ENCODE measurements at places on chromosomes 6 and 20.

DNA sequence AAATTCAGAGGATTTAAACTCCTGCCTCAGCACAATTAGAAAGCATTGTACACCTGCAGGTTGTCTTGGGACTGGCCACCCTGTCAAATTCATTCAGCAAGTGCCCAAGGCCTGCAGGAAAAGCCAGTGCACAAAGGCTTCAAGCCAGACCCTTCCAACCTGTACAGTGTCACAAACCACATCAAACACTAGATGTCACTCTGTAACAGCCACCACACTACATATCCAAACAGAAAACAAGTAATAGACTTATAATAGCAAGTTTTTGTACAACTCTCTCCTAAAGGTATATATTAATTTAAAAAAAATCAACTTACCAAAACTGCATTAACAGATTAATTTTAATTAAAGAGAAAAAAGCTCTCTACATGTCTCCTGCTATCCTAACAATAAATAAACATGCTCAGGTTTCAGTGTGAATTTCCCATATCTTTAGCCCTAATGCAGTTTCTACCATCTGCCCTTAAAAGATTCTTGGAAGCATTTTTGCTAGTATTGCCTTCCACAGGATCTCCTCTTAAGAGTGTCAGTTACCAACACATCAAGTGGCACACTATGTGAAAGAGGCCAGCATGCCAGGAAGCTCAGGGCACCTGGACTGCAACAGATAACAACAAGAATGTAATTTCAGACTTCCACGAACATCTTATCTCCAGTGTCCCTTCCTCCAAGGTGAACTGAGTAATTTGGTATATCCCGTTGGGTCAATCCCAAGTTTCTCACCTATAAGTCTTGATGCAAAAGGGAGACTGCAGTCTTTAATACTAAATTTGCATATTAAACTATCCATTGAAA is 47.5 kb downstream of the RALGAPA2 start:
- DNase-seq, result no peak

GRCh38 chr20:54004445-54004844 is 65.9 kb downstream of the BCAS1 start:
- DNase-seq, result no peak

- peak; percentile 83 for DNase-seq
Measured at GRCh38 chr6:18264219-18264922, at the start of gene DEK. Gene DEK, minus strand, starts transcription at chr6:18264530. Its CDS starts 543 bp downstream, at chr6:18263987.

DNA sequence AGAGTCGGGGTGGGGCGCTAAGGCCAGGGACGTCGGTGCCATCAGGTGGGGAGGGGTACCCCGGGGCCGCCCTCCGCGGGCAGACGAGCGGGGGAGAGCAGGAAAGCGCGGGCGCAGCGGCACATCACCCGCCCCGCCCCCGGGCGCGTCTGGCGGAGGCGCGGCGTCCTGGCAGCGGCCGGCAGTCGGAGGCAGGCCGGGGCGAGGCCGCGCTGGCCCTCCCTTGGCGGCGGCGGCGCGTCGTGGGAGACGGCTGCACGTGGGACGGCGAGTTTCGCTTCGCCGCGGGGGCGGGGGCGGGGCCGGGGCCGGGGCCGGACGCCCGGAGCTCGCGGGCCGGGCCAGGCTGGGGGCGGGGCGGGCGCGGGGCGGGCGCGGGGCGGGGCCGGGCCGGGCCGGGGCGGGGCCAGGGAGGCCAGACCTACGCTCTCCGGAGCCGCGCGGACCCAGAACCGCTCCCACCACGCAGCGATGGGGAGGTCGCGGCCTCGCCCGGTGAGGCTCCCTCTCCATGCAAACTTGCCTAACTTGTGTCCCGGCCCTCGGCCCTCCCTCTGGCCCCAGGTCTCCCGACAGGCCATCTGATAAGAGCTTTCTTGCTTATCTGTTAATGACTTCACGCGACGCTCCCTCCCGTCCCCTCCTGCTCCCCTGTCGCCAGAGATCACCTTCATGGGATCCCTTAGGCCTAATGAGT is 12.5 kb downstream of the ITPR3 start:
- DNase-seq, result no peak

DNA sequence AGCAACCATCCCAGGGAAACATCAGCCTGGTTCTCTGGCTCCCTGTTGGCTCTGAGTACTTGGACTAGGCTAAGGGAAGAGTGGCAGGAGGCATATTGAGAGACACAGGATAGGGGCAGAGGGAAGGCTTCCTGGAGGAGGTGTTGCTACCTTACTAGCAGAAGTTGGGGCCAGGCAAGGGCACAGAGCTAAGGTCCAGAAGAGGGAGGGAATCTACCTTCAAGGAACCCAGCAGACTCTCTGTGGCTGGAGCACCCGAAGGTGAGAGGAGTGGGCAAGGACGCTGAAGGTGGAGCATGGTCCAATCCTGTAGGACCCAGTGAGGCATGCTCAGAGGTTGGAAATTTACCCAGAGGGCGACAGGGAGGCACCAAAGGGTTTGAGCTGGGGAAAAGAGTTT is 191.9 kb downstream of the TFAP2C start:
- no peak for DNase-seq

DNA sequence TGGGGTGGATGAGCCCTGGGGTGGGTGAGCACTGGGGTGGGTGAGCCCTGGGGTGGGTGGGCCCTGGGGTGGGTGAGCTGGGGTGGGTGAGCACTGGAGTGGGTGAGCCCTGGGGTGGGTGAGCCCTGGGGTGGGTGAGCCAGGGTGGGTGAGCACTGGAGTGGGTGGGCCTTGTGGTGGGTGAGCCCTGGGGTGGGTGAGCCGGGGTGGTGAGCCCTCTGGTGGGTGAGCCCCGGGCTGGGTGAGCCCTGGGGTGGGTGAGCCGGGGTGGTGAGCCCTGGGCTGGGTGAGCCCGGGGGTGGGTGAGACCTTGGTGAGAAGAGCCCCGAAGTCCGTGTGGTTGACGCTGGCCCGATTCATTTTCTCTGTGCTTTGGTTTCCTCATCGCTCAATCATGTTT is 18.6 kb downstream of the SMOC2 start:
- no peak for DNase-seq

- no peak for DNase-seq
Measured at GRCh38 chr6:169722362-169723199, 1.7 kb downstream of the PHF10 start.

GRCh38 chr6:41929924-41930323 is 8.6 kb downstream of the BYSL start:
- DNase-seq, result no peak

DNA sequence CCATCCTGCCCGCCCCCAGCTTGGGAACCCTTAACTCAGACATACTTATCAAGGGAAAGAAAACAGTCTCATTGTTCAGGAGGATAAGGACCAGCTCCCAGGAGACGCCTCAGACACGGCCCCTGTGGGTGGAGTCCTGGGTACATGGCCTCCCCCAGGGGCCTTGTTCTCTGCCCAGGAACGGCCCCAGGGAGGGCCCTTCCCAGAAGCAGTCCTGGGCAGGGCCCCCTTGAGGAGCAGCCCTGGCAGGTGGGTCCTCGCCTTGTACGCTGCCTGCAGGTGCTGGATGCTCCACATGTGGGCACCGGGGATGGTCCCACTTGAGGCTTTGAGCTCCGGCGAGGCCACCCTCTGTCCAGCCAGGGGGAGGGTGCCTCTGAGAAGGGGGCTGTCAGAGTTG is 4.5 kb upstream of the GATA5 start:
- DNase-seq, result no peak

DNA sequence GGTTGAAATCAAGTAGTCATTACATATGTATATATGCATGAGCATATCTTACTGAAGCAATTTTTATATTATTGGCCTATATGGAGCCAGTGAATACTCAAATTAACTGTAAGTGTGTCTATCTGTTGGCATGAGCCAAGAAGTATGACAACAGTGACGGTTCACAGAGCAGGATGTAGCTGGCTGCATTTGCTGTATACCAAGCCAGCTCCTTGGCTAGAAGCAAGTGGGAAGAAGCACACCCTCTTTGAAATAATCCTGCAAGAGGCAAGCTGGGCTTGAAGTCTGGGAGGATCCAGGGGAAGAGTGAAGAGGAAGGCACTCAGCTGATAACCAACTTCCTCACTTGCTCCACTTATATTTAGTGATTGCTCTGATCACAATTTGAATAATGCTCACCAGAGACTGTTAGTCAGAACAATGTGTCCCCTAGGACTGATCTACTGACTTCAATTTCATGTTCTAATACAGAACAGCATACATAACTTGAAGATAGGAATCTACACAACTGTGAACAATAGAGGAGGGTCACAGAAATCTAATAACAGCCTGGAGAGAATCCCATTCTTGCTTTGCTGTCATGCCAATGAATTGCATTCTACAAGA is 497.3 kb downstream of the PRKN start:
- no peak for DNase-seq

DNA sequence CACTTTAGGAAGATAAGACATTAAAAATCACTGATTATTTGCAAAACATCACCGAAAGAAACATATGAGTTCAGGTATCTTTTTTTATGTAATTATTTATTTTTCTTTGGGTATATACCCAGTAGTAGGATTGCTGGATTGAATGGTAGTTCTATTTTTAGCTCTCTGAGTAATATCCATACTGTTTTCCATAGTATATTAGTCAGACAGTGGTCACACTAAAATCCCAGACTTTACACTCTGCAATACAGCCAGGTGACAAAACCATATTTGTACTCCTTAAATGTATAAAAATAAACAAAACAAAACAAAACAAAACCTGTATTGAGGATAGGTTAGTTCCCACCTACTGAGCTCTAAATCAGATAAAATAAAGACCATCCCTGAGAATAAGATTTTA is 1024.3 kb upstream of the EYS start:
- no peak for DNase-seq

DNA sequence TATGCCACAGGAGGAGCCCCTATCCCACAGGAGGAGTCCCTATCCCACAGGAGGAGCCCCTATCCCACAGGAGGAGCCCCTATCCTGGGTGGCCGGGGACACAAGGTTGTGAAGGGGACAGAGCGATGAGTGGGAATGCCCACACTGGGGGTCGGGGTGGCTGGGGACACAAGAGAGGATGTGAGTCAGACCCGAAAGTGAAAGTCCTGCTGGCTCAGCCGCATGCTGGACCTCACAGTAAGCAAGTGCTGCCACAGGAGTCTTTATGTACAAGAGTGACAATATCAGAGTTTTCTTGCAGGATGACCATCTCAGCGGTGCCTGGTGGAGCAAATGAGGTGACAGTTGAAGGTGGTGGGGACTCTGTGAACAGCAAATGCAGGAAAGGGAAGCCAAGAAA is 93.7 kb downstream of the PSMB1 start:
- DNase-seq, result no peak

DNA sequence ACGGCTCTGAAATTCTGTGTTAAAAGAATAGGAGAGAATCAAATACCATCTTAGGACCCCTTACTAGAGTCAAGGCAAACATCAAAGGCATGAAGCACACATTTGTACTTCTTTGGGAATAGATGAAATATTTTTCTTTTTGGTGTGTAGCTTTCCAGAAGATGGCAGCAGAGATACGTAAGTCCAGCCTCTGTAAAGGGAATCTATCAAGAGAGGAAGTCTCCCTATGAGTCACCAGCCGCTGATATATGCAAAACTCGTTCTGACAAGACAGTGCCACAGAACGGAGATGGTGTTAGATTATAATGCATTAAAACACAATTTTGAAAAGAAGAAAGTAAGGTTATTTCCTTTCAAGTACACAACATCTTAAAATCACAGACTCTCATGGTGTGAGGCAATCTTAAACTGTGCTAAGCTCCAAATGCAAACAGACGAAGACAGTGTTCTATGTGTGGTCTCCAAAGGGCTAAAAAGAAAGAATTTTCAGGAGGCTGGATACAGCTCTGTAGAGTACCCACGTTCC is 120.0 kb upstream of the AGPAT4 start:
- no peak for DNase-seq

GRCh38 chr6:101544286-101544685 is 150.8 kb downstream of the GRIK2 start:
- no peak for DNase-seq

Data from amygdala (tissue), 56 donors.